Calu3 (cell line): ENCODE measurements at places on chromosomes 2 and 18. TPM values are rescaled to one million over a fixed set of nuclear protein-coding genes. Genes with fewer than 3 reads are reported as not detected.

DNA sequence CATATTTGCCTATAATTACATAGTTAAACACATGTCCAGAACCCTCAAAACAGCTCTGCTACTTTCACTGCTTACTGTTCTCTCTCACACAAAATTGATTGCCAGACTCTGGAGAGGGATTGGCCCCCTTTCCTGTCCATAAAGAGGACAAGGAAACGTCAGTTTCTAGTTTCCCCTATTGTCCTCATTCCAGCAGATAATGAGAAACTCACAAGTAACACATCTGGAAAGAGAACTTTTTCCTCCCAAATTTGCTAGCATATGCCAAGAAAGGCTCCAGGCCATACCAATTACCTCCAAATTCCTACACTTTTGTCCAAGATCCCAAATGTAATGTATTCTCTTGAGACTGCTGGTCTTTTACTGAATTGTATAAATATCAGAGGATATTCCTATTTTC is 200.5 kb downstream of the EXOC6B start:
- DNase-seq: no peak

Gene LIPG
- total RNA-seq: 36.6 and 44.0 TPM in 2 replicates

GRCh38 chr2:236550701-236551465 is 18.7 kb upstream of the ACKR3 start:
- no peak for DNase-seq

- no peak for DNase-seq
Observed at GRCh38 chr18:24588440-24588839, 128.0 kb downstream of the HRH4 start.

DNA sequence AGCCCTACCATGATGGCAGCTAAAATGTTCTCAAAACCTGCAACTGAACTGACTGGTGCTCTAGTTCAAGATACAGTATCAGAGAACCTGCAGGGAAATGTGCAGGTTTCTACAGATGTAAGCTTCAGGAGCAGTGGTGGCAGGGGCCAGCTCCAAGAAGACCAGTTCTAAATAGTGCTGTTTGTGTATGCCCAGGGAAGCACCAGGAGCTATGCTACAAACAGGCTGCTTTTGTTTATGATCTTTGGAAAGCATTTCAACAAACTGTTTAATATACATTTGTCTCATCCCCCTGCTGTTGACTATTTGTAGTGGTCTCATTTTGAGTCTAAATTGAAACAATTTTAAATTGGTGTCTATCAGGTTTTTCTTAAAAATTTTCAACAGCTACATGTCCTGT is 20.7 kb downstream of the FZD5 start:
- DNase-seq: no peak

- no peak for DNase-seq
Observed at GRCh38 chr18:23619388-23619881, 33.1 kb upstream of the NPC1 start.

DNA sequence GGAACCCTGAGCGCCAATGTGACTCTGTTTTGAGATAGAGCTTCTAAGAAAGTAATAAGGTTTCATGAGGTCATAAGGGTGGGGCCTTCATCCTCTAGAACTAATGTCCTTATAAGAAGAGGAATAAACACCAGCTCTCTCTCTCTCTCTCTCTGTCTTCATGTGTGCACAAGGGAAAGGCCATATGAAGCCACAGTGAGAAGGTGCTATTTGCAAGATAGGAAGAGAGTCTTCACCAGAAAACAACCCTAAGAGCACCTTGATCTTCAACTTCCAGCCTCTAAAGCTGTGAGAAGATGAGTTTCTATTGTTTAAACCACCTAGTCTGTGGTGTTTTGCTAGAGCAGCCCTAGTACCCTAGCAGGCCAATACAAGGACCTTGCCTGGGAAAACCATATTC is 55.8 kb downstream of the DOCK10 start:
- DNase-seq: no peak

Gene NBEAL1
- total RNA-seq: 31.4 and 37.6 TPM in 2 replicates

GRCh38 chr18:47968721-47969120 is 38.3 kb upstream of the SMAD2 start:
- DNase-seq: no peak

Gene ANKRD30B
- not detected in 2 replicates for total RNA-seq

- DNase-seq: peak; percentile 40
Observed at GRCh38 chr2:84924173-84925106, 19.0 kb downstream of the TMSB10 start.
